ENCODE measurements at places on chromosomes 13 and 19.

- H3K4me1 ChIP-seq: peaks cover 10% of the 10 kb centered on the region
- H3K36me3 ChIP-seq: no peaks in the 10 kb centered on the region
- peaks cover 77% of the 10 kb centered on the region for H3K27me3 ChIP-seq
- DNase-seq: no peak
- H3K4me3 ChIP-seq: no peak overlapping the region
Observed at GRCh38 chr13:112954488-112955270, 14.3 kb upstream of the MCF2L start.

GRCh38 chr13:58087566-58087965 lies 456.0 kb downstream of the PCDH17 start:
- no peaks in the 10 kb centered on the region for H3K36me3 ChIP-seq
- no peak overlapping the region for H3K27ac ChIP-seq
- peak; percentile 67 for DNase-seq
- no peaks in the 10 kb centered on the region for H3K4me1 ChIP-seq
- H3K4me3 ChIP-seq: no peak overlapping the region
- no peaks in the 10 kb centered on the region for H3K27me3 ChIP-seq

DNA sequence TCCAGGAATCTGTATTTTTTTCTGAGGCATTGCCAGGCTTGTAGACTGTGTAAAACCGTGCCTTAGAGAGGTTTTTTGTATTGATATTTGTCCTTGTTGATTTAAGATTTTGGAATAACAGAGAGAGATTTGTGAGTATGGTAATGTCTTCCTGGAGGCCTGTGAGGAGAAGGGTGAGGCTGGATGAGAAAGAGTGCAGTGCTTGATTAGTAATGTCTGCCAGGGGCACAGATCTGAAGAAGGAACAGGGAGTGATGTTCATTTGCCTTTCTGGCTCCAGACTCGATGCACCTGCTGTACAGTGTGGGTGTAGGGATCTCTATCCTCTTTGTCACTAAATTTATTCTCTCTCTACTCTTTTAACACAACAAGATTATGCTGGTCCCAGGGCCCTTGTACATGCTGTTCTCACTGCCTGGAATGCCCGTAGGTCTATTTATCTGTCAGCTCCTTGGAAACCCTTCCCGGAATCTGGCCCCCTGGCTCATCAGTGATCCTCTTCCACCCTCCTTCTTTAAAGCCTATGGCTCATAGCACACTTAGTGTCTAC lies 4.2 kb downstream of the FIZ1 start:
- H3K27ac ChIP-seq: no peak overlapping the region
- DNase-seq: no peak
- H3K27me3 ChIP-seq: no peaks in the 10 kb centered on the region
- H3K36me3 ChIP-seq: peaks cover 60% of the 10 kb centered on the region
- H3K4me3 ChIP-seq: no peak overlapping the region

DNA sequence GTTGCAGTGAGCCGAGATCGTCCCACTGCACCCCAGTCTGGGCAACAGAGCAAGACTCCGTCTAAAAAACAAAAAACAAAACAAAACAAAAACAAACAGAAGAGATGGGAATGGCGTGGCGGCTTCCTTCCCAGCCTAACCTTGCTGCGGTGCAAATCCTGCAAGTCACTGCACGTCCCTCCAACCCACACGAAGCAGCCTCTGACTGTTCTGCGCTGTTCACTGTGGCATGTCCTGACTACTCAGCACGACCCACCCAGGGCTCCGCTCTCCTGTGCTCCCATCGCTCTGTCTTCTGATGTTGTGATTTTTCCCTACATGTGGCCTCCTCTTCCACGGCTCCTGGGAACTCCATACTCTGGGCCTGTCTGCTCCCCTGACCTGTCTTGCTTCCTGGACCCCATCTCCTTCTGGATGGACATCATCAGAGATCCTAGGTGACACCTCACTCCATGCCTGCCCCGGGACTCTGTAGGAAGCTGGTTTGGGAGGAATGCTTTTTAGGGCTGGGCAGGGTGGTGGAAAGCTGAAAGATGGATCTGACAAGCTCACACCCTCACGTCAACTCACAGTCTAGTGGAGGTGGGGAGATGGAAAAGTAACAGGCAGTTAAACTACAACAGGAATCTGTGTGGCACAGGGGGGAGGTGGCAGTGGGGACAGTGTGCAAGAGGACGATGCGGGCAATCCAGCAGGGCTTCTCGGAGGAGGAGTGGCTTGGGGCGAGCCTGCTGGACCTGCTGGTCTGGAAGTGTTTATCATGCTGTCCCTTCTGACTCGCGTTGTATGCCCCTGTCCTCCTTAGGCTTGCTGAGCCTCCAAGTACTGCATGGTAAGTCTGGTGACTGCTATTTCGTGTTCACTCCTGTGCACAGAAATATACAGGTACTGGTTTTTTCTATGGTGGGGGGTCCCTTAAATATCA lies 18.8 kb downstream of the ZSCAN5A start:
- H3K36me3 ChIP-seq: peaks cover 48% of the 10 kb centered on the region
- no peaks in the 10 kb centered on the region for H3K27me3 ChIP-seq
- H3K27ac ChIP-seq: no peak overlapping the region

DNA sequence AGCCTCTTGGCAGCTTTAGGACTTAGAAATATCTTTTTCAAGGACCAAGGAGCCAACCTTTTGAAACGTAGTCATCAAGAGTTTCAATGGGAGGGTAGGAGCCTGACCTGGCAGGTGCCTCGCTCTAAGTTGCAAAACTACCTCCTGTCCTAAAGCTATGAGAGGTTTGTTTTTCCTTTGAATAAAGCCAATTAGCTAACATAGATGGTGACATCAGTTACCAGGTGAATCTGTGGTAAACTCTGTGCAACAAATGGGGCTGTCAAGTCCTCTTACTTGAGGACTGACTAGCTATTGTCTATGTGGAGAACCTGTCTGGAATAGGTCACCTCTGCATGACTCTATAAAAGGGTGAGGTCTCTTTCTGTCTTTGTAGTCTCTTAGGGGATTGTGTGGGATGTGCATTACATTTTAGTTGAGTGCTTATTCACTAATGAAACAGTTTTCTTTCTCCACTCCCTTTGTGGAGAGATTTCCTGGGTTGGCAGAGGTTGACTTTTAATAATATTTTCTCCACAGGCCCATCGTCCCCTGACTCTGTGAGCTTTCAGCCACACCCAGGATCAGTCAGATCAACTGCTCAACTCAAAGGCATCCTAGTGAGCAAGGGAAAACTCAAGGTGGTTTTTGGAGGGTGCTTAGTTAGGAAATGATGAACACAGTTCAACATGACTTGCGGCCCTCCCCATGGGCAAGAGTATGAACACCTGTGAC lies 9.9 kb downstream of the ARL11 start:
- H3K27ac ChIP-seq: no peak overlapping the region
- no peaks in the 10 kb centered on the region for H3K27me3 ChIP-seq
- H3K36me3 ChIP-seq: no peaks in the 10 kb centered on the region
- no peaks in the 10 kb centered on the region for H3K4me1 ChIP-seq
- no peak for DNase-seq
- no peak overlapping the region for H3K4me3 ChIP-seq

DNA sequence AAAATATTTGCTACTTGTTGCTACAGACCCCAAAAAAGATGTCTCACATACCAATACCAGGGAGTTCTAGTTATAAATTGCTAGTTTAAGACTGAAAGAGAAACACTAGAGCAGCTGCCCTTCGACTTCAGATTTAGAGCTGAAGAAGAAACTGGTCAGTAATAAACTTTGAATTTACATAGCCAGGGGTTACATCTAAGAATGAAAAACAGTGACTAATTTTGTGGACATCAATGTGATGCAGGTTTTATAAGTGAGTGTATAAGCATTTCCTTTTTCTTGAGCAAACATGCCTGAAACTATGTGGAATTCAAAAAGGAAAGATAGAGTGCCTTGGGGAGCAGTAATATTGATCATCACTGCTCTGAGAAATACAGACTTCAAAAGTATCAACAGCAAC lies 724.9 kb upstream of the MIR17HG start:
- no peaks in the 10 kb centered on the region for H3K27me3 ChIP-seq
- H3K36me3 ChIP-seq: no peaks in the 10 kb centered on the region
- no peak for DNase-seq
- H3K4me3 ChIP-seq: no peak overlapping the region
- H3K4me1 ChIP-seq: no peaks in the 10 kb centered on the region
- H3K27ac ChIP-seq: no peak overlapping the region

DNA sequence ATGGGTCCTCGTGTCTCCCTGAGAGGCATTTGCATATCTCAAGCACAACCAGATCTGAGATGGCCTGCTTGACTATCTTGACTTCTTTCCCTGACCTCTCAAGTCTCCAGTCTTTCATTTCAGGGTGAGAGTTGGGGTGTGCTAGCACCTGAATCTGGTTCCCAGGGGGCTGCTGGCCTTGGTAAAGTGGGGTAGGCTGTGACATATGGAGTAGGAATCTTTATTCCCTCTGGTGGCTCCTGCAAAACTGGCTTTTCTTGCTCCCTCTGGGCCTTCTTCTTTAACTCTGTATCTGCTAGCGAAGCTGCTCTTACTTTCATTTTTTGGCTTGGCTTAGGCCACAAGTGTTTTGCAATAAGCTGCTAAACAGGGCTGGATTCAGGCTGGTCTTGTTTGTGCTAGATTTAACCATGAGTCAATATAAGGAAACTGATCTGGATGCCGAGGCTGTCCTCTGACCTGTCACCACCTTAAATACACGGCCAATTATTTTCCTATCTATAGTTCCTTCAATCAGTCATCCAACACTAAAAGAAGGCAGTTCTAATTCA lies 42.3 kb downstream of the ZNF493 start:
- no peaks in the 10 kb centered on the region for H3K4me1 ChIP-seq
- H3K27me3 ChIP-seq: no peaks in the 10 kb centered on the region
- no peak overlapping the region for H3K27ac ChIP-seq
- peaks cover 3% of the 10 kb centered on the region for H3K36me3 ChIP-seq
- no peak for DNase-seq

GRCh38 chr13:68944272-68944671 lies 1163.4 kb upstream of the ATXN8OS start:
- H3K27me3 ChIP-seq: no peaks in the 10 kb centered on the region
- no peak for DNase-seq
- no peaks in the 10 kb centered on the region for H3K4me1 ChIP-seq
- no peaks in the 10 kb centered on the region for H3K36me3 ChIP-seq
- H3K4me3 ChIP-seq: no peak overlapping the region
- H3K27ac ChIP-seq: no peak overlapping the region

DNA sequence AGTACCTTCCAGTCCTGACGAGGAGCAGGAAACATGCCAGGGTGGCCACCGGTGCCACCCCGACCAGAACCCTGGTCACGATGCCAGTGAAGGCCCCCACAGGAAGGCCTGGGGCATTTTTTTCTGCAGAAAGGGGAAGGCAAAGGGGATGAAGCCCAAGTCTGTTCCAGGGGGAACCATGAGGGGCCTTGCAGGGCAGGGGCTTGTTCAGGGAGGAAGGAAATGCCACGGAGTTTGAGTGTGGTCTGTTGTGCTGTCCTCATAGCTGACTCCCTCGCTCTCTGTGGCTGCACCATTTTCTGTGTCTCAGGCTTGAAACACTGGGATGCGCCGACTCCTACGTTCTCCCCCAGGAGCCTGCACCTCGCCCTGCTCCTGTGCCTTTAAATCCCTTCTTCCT lies 27.5 kb upstream of the CEACAM1 start:
- no peaks in the 10 kb centered on the region for H3K36me3 ChIP-seq
- no peak for DNase-seq
- no peak overlapping the region for H3K4me3 ChIP-seq
- H3K4me1 ChIP-seq: peaks cover 2% of the 10 kb centered on the region

DNA sequence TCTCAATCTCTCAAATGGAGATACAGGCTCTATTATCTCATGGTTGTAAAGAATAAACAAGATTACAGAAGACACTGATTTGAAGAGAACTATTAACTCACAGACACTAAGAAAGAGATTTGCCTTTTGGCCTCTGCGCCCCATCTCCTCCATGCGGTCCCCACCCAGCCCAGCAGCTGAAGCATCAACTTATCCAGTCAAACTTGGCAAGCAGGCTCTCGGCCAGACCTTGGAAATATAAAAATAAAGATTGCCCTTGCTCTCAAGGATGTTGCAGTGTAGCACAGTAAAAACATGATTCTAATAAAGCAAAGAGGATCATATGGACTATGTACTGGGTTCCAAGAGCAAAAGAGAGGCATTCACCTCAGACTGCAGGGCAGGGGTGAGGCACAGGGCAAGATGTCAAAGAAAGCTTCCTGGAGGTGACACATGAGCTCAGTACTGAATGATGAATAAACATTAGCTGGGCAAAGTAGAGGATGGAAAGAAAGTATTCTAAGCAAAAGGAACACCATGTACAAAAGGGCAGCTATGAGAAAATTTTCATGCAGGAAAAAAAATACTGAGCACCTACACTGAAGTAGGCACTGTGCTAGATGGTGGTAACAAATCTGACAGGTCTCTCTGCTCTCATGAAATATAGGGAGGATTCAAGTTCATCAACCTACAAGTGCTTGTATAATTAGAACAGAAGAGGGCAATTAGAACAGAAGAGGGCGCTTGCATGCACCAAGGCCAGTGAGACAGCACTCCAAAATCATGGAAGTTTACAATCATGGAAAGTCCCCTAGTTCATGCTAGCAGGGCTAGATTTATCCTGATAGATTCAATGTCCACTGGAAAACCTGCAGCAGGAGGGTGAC lies 85.0 kb downstream of the SACS start:
- H3K36me3 ChIP-seq: peaks cover 74% of the 10 kb centered on the region
- peak overlapping the region; percentile 28 for H3K4me3 ChIP-seq
- peaks cover 8% of the 10 kb centered on the region for H3K4me1 ChIP-seq
- no peaks in the 10 kb centered on the region for H3K27me3 ChIP-seq
- DNase-seq: no peak
- no peak overlapping the region for H3K27ac ChIP-seq

- peaks cover 32% of the 10 kb centered on the region for H3K4me1 ChIP-seq
- no peaks in the 10 kb centered on the region for H3K27me3 ChIP-seq
- H3K4me3 ChIP-seq: peak overlapping the region; percentile 92
- DNase-seq: peak; percentile 91
- H3K36me3 ChIP-seq: no peaks in the 10 kb centered on the region
Observed at GRCh38 chr19:33177417-33177979, 16.6 kb upstream of the LRP3 start.

DNA sequence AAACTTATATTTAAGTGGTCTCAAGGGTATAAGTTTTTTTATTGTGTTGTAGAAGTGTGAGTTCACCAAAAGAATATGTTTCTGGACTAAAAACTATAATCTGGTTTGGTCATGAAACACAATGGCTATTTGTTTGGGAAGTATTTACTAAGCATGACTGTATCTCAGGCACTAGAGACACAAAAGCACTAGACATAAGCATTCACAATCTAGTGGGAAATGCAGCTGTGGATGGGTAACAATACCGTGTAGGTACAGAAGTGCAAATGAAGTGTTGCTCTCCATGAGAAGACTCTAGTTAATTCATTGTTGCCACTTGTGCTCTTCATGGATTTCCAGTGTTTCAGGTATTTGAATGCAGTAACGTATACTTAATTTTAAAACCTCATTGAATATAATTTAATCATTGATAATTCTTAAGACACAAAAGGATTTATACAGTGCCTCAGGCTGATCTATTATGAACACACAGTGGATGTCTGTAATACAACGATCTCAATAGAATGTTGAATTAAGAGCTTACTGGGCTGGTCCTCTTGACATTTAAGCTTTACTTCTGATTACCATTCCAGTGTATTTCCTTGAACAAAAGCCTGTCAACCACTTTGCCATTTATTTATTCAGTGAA lies 50.9 kb downstream of the TPT1 start:
- DNase-seq: no peak
- no peaks in the 10 kb centered on the region for H3K27me3 ChIP-seq
- H3K4me1 ChIP-seq: peaks cover under 1% of the 10 kb centered on the region
- peaks cover 9% of the 10 kb centered on the region for H3K36me3 ChIP-seq
- no peak overlapping the region for H3K4me3 ChIP-seq

- no peak for DNase-seq
- H3K4me3 ChIP-seq: no peak overlapping the region
Observed at GRCh38 chr13:74227476-74228158, 93.4 kb upstream of the KLF12 start.

- no peak overlapping the region for H3K27ac ChIP-seq
- peaks cover 2% of the 10 kb centered on the region for H3K4me1 ChIP-seq
- no peaks in the 10 kb centered on the region for H3K36me3 ChIP-seq
- H3K4me3 ChIP-seq: no peak overlapping the region
Observed at GRCh38 chr13:39327172-39327479, 275.9 kb downstream of the LHFPL6 start.

Measured in mesenchymal stem cell (in vitro differentiated cells and primary cell).